ENCODE measurements at places on chromosomes 16 and 17.

GRCh38 chr16:49821614-49822282 lies 34.2 kb downstream of the ZNF423 start:
- DNase-seq = no peak

GRCh38 chr16:25916037-25916436 lies 224.3 kb downstream of the HS3ST4 start:
- DNase-seq = no peak

- DNase-seq = no peak
Measured at GRCh38 chr16:29313559-29314048, 92.9 kb downstream of the NPIPB11 start.

DNA sequence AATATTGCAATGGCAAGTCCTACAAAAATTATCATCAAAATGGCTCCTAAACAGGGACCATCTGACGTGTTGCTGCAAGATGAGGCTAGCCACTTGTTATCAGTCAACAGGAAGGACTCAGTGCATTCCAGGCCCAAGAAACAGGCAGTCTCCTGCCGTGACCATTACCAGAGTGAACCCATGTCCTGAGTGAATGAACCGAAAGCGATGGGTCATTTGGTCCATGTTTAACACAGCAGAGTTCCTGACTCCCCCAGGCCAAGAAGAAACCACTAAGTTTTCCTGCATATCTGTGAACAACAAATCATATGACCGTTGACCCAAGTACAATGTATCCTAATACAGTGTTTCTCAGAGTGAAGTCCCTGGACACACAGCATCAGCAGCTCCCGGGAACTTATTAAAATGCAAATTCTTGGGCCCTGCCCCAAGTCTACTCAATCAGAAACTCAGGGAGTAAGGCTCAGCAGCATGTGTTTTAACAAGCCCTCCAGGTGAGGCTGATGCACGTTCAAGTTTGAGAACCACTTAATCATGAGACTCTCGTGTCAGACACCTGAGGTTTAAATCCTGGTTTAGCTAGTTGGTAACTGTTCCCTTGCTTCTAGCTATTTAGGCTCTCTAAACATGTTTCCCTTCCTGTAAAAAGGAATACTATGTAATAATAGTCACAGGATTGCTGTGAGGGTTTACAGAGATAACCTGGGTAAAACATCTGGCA lies 429.4 kb upstream of the MAF start:
- no peak for DNase-seq

- DNase-seq = no peak
Measured at GRCh38 chr16:87199379-87199778, 117.8 kb downstream of the C16orf95 start.

GRCh38 chr17:50681263-50682200 lies 26.2 kb downstream of the ANKRD40 start:
- peak; percentile 54 for DNase-seq

GRCh38 chr17:58337210-58337599 lies 8.6 kb upstream of the TSPOAP1 start:
- no peak for DNase-seq

DNA sequence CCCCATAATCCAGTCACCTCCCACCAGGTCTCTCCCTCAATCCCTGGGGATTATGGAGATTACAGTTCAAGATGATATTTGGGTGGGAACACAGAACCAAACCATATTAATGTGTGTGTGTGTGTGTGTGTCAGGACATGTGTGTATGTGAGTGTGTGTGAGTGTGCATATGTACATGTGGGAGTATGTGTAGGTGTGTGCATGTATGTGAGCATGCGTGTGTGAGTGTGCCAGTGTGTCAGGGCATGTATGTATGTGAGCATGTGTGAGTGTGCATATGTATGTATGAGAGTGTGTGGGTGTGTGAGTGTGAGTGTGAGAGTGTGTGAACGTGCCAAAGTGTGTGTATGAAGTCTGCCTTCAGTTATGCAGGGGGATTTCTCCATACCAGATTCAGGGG lies 37.8 kb downstream of the RGS9 start:
- DNase-seq = no peak

GRCh38 chr17:41505809-41506767 lies 676 bp upstream of the KRT13 start:
- DNase-seq = no peak

- DNase-seq = no peak
Measured at GRCh38 chr16:28990375-28991040, 5.7 kb downstream of the LAT start.

DNA sequence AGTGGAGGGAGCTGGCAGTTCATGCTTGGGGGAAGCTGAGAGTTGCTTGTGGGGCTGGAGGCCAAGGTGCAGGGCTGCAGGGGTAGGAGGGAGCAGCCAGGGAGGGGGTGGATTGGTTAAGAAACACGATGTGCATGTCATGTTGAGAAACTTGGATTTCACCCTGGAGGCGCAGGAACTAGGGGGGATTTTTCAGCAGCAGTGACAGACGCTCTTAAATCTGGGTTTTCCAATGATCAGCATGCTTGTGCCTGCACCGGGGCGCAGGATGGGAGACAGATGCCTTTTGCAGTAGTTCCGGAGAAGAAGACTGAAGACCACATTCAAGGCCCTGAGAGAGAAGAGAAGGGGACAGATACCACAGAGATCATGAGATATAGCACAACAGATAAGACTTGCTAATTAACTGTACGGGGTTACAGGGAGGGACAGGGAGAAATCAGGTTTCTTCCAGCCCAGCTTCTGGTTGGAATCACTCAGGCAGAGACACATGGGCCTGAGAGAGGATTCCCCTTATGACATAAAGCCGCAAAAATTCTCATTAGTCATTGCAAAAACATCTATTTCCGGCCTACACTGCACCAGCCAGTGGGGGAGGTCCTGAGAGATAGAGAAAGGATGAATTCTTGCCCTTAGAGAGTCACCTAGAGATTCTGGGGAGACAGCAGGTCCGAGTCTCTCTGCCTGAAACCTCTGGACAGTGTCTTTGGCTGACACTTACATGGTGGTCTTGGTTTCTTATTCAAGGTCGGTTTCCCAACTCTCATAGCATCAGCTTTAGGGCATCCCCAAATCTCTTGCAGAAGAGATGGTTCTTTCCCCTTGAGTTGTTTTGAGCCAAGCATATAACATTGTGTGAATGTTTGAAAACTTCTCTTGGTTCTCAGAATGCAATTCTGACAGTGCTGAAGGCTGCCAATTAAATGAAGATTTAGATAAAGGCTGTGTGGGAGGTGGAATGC lies 27.1 kb downstream of the CDH13 start:
- no peak for DNase-seq

GRCh38 chr17:36002631-36003030 lies 1.3 kb upstream of the CCL15 start:
- DNase-seq = no peak

- DNase-seq = no peak
Measured at GRCh38 chr16:31112711-31113110, 4.5 kb downstream of the BCKDK start.

DNA sequence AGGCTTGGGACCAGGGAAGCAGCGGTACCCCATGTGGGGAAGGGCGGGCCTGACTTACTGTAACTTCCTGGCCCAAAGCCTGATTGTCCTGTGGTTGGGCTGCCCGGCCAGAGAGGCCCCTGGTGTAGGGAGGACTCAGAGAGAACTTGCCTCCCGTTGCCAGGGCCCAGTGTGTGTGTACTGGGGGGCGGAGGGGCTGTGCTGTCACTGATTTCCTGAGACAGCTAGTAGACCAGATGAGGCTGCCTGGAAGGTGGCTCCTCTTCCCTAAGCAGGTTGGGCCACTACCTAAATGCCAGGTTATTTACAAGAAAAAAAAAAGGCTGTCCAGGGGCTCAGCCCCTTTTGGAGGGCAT lies 16.7 kb downstream of the SOCS3 start:
- DNase-seq = peak; percentile 68

GRCh38 chr17:80998118-80998747 lies 6.6 kb downstream of the CHMP6 start:
- no peak for DNase-seq

DNA sequence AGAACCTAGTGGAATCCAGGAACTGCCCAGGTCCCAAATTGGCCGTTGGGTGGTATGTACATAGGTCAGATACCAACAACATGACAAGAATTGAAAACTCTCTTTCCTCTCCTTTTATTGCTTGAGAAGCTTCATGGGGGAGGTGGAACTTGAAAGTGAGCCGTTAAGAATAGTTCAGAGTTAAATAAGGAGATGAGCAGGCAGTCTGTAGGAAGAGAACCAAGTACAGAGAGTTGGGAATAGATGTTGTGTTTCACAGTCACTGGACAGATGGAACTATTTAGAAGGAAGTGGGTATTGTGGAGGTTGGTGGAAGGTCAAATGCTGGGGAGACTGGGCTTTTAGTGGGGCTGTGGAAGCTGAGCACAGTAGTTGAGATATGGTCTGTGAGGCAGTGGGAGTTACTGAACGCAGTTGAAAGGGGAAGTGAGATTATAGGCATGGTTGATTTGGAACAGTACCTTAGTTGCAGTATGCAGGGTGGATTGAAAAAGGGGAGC lies 26.4 kb downstream of the ARHGAP44 start:
- peak; percentile 28 for DNase-seq

GRCh38 chr16:86661706-86662105 lies 83.4 kb downstream of the FOXL1 start:
- no peak for DNase-seq
